ENCODE measurements at places on chromosomes 1 and 21.

GRCh38 chr1:79808816-79809475 lies 802.4 kb upstream of the ADGRL4 start:
- DNase-seq: no peak

GRCh38 chr1:156308078-156308477 lies 9.0 kb upstream of the VHLL start:
- DNase-seq: no peak

GRCh38 chr1:5478156-5478695 lies 514.0 kb downstream of the NPHP4 start:
- no peak for DNase-seq

DNA sequence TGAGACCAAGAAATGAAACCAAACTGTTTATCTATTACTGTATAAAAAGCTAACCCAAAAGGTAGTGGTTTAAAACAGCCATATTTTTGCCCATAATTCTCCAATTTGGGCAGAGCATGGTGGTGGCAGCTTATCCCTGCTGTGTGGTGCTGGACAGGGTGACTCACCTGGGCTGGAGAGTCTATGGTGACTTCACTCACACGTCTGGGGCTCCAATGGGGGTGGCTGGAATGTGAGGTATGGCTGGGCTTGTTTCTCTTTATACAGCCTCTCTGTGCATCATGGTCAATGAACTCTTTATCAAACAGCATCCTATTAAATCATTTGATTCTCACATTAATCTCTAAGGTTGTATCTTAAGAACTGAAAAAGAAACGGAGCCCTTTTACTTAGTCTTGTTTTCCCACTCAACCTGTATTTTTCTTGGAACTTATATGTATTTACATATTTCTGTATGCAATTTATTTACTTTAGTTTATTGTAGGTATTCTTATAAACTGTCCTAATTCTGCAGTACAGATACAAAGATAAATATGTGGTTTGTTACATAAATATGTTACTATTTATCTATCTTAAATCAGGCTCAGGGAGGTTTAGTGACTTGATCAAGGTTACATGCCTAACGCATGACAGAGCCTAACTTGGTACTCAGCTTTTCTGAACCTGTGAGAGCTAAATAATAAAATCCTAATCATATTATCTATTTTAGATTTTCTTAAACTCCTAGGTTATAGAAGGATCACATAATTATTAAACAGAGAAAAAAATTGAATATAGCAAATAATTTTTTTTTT lies 37.5 kb upstream of the WLS start:
- no peak for DNase-seq

DNA sequence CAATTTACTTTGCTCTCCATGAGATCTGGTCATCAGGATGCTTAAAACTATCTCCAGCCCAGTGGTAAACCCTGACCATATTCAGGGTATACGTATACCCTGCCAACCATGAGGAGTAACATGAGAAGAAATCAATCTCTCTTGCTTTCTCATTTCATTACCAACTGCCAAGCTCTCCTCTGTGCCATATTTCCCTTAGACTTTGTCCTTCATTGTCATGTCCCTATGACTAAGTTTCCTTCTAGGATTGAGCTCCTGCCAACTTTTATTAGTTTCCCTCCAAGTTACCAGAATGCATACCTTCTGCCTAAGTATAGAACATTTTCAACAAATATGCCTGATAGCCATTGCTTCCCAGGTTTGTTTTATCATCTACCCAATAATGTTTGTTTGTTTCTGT lies 1113.9 kb upstream of the B3GALT2 start:
- no peak for DNase-seq

GRCh38 chr21:14559102-14559501 lies 13.0 kb upstream of the SAMSN1 start:
- no peak for DNase-seq

DNA sequence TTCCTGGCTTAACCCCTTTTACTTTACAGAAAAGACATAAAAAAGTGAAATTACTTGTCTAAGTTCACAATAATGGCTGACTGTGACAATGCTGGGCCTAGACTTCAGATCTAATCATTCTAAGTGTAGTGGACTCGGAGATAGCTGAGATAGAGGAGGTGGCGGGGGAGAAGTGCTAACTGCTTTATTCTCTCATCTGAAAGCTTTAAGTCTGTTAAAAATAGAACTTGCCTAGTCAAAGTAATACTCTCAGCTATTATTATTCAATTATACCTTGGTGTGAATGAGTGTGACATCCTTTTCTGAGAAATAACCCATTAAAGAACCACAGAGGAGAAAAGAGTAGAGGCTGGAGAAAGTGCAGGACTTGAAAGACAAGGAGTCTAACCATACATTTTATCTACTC lies 96.1 kb upstream of the OLIG2 start:
- no peak for DNase-seq

- no peak for DNase-seq
Measured at GRCh38 chr1:110524311-110525248, 5.6 kb upstream of the KCNA10 start.

- no peak for DNase-seq
Measured at GRCh38 chr1:11714831-11715575, 20.9 kb upstream of the AGTRAP start.

- no peak for DNase-seq
Measured at GRCh38 chr1:38013227-38013622, 691 bp downstream of the UTP11 start.

DNA sequence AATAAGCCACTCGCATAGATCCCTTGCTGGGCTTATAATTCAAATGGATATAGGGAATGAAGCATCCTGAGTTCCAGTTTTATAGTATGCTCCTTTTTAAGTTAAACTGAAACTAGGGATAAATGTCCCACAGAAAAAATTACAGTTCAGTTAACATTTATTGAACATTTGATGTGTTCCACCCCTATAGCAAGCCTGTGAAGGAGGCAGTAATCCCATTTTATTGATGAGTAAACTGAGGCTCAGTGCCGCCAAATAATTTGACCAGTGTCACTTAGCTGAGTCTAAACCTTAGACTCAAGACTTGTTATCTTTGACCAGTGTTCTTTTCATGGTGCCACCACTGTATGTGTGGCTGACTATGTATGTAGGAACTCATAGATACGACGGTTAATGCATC lies 22.4 kb downstream of the URB2 start:
- no peak for DNase-seq

- DNase-seq: no peak
Measured at GRCh38 chr1:83794384-83794783, 204.5 kb downstream of the TTLL7 start.

DNA sequence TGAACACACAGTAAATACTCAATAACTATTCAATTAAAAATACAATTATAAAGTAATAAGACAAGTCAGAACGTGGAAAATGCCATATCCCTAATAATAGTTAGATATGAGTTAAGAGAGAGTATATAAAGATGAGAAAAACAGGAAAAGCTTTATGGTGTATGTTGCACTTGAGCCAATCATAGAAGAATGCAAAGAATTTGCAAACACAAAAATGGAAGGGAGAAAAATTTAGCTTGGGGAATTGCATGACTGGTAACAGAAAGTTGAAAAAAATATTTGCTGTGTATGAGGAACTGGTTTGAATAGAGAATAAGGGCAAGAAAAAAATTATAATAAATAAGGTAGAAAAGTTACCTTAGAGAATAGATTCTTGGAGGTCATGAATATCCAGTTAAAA lies 739.6 kb upstream of the CXADR start:
- no peak for DNase-seq

- DNase-seq: no peak
Measured at GRCh38 chr1:207581496-207582153, 63.3 kb upstream of the CR1L start.

DNA sequence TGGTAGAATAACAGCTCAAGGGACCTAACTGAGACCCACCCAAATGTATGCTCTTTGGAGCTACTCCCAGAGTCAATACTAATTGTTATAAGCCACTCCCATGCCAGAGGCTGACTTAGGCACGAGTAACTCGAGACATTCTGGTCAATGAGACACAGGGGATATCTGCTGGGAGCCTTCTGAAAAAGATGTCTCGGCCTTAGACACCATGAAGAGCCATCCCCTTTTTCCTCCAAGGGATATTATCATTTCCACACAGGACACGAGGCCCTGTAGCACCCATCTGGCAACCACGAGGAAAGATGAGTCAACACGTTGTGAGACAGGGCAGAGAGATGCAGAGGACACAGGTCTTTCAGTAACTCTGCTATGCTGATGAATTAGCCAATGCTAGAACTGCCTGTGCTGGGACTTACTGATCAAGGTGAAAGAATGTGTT lies 30.7 kb downstream of the ITPKB start:
- DNase-seq: no peak

Measured in cortex of kidney (tissue), 1 donor.